ENCODE measurements at places on chromosomes 1 and 21.

GRCh38 chr21:43312751-43313169 lies 114.2 kb downstream of the SIK1 start:
- no peak for DNase-seq

- no peak for DNase-seq
These were observed 39.8 kb downstream of the NEK7 start for GRCh38 chr1:198196630-198197029.

GRCh38 chr1:2073382-2074230 lies 23.4 kb downstream of the PRKCZ start:
- no peak for DNase-seq

DNA sequence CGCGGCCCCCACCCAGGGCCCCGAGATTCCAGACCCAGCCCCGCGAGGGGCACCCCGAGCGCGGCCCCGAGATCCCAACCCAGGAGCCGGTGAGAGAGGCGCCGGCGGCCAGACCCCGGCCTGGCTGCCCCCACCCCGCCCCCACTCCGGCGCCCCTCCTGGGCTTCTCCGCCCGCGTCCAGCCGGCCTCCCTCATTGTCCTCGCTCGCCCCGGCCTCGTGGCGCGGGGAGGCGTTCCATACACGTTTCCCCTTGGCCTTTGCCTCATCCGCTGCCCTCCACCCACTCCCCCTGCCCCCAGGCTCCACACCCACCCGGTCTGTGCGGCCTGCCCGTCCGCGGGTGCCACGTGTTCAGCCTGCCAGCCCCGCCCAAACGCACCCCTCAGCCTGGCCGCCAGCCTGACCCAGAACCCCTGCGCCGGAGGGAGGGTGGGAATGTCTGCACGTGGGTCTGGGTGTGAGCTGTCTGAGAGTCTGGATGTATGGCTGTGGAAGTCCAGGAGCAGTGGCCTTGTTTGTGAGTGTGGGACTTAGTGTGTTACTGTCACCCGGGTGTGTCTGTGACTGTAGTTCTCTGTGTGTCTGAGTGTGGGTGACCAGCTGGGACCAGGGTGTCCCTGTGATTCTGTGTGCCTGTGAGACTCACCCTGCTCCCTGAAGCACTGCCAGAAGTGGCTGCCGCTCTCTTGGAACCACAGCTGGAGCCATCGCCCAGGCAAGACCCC lies 681 bp downstream of the B4GALT2 start:
- DNase-seq: no peak

DNA sequence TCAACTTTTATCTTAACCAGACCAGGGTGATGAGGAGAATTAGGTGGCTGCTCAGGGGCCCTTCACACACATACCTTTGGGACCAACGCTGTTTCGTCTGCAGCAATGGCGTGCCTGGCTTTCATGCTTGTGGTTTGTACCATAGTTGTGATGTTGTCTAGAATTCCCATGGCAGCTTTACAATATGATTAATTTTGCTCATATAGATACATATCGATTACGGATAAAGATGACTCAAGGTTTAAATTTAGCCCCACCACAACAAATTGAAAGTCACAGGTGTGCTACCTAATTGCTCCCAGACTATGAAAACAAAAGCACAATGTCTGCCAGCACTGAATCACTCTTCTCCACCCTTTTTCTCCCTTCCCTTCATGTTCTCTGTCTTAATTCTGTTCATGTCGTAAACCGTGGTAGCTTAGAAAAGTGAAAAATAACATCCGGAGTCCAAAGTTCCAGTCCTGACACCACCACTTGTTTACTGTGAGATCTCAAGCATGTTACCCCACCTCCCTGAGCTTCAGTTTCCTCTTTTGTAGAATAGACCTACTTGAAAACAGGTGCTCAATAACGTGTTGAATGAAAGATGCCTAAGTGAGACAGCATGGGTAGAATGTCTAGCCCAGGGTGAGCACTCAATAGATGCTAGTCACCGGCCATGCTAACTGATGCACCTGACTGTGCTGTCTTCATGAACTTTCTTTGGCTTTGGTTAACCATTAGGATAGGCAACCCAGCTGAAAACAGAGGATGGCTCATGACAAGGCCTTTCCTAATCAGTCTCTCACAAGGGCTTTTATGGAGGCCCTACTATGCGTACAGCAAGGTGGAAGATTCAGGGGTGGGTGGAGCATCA lies 22.1 kb upstream of the JUN start:
- DNase-seq: no peak

- DNase-seq: no peak
These were observed 48.8 kb downstream of the LAMC2 start for GRCh38 chr1:183234660-183235476.

DNA sequence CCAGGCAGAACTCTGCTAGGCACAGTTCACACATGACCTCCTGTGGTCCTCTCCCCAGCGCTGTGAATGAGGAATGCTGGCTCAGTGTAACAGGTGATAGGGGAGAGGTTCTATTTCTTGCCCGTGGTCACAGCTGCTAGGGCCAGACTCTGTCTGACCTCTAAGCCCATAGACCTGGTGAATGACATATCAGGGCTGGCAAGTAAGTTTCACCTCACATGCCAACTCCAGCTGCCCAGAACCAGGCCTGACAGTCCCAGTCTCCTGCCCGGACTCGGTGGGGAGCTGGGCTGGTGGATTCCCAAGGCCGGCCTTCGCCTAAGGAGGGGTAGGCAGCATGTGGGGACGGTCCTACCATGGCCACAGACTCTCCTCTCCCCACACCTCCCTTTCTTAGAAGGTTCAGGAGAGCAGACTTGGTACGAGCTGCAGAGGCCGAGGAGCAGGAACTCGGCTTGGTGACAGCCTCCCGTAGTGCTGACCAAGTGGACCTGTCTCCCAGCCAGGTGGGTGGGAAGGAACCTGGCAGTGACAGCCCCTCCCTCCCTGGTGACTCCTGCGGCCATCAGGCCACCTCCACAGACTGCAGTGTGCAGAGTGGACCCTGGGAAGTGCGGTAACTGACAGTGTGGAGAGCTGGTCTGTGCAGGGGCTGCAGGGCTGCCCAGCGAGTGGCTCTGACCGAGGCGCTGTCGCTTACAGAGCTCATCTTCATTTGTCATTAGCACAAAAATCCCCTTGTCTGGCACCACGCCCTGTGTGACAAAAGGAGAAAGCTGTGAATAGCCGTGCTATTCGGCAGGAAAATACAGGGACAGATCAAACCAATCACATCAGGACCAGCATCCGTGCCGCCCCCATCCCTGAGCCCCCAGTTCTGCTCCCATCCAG lies 74.6 kb downstream of the SCCPDH start:
- no peak for DNase-seq

GRCh38 chr1:23810818-23811540 lies 10.4 kb upstream of the GALE start:
- DNase-seq: no peak

DNA sequence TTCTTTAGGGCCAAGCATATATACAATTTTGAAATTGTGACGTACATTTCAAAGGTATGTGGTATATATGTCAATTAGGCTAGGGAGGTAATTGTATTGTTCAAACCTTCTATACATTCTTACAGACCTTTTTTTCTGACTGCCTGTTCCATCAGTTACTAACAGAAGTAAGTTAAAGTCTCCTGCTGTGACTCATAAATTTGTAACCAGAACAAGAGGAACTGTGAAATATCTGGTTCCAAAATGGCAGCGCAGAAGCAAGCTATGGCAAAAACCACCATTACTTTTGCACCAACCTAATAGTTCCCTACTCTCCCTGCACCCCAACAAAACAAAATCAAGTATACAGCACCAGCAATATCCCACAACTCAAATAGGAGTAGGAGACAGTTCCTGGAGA lies 93.6 kb downstream of the ENAH start:
- no peak for DNase-seq

GRCh38 chr1:116710420-116711262 lies 43.1 kb upstream of the IGSF3 start:
- DNase-seq: no peak

- DNase-seq: no peak
These were observed 136.2 kb downstream of the BRINP2 start for GRCh38 chr1:177306981-177307380.

Measured in activated CD8-positive, alpha-beta memory T cell treated with anti-CD3 and anti-CD28 coated beads for 1 hour (primary cell).